Adipocyte (in vitro differentiated cells): ENCODE measurements at places on chromosomes 6 and 20.

GRCh38 chr20:47698142-47698541 lies 87.1 kb downstream of the SULF2 start:
- DNase-seq, result no peak

GRCh38 chr6:27605401-27606342 lies 132.8 kb upstream of the ZNF184 start:
- DNase-seq, result peak; percentile 67

DNA sequence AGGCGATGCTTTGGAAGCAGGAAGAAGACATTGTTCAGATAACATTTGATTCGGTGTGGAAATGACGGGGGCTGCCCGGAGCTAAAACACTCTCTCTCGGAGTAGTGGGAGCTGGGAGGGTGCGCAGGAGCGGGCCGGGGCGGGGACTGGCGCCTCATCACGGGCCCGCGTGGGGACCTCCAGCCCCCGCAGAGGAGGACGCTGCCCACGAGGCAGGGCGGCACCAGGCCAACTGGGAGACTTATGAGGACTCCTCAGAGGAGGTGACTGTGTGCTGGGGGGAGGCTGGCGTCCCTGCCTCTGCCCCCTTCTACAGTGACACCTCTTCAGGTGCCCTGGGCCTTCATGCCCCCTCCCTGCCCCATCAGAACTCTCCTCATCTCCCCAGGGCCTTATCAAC lies 15.2 kb downstream of the DDO start:
- DNase-seq, result no peak

- DNase-seq, result peak; percentile 13
Observed at GRCh38 chr6:9628819-9629218, 786.1 kb downstream of the TFAP2A start.

- no peak for DNase-seq
Observed at GRCh38 chr20:42986143-42986773, 203.4 kb downstream of the PTPRT start.
